ENCODE measurements at places on chromosomes 13 and 19.

DNA sequence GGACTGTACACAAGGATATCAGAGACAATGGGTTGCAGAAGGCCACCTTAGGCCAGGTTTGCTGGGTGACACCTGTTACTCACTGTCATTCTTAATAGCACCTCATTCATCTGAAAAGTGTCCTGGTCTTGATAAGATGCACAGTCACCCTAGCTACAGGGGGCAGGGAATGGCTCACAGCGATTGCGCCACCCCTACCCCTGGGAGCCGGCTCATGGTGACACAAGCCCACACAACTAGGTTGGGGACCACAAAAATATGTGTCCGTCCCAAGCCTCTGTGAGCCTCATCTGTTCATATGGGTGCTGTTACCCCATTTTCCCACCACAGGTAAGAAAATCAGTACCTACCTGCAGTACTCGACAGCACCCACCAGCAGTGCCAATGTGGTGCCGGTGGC, 23.4 kb downstream of the MED26 start:
- DNase-seq, result no peak

GRCh38 chr13:109172136-109172535, 542.7 kb downstream of the MYO16 start:
- no peak for DNase-seq

DNA sequence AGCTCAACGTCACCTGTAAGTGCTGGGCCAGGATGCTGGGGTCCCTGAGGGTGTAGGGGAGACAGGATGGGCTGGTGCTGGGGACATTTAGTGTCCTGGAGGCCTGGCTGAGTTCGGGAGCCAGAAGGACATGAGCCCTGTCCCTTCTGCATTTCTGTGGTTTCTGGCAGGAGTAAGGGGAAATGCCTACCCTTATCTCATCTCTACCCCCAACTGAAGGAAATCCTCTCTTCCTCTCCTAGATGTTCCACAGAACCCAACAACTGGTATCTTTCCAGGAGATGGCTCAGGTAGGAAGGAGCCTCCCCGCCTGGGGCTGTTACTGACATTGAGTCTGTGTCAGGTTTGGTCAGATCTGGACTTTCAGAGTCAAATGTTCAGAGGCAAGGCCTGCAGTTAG, 1.2 kb downstream of the CD33 start:
- DNase-seq, result no peak

GRCh38 chr13:86201477-86201876, 402.3 kb upstream of the SLITRK6 start:
- DNase-seq, result no peak

- no peak for DNase-seq
Observed at GRCh38 chr13:93499991-93500390, 273.4 kb downstream of the GPC6 start.

DNA sequence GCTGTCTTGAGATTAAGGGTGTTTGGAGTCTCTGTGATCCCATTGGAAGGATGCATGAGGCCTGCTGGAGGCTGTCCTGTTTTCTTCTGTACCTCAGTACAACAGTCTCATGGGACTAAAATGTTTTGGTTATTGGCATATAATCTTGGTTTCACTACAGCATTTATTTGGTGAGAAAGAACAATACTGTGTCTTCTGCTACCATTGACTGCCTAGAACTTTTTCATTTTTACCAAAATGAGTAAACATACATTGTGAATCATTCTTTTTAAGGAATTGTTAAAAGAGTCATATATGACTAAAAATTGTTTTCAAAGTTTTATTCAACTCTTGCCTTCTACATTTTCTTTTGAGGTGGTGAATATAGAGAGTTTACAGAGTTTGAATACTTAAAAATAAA, 459.8 kb downstream of the GPC6 start:
- no peak for DNase-seq

- no peak for DNase-seq
Observed at GRCh38 chr19:49333811-49334288, 1.4 kb upstream of the CD37 start.

- no peak for DNase-seq
Observed at GRCh38 chr13:56909896-56910600, 230.7 kb upstream of the PRR20A start.

DNA sequence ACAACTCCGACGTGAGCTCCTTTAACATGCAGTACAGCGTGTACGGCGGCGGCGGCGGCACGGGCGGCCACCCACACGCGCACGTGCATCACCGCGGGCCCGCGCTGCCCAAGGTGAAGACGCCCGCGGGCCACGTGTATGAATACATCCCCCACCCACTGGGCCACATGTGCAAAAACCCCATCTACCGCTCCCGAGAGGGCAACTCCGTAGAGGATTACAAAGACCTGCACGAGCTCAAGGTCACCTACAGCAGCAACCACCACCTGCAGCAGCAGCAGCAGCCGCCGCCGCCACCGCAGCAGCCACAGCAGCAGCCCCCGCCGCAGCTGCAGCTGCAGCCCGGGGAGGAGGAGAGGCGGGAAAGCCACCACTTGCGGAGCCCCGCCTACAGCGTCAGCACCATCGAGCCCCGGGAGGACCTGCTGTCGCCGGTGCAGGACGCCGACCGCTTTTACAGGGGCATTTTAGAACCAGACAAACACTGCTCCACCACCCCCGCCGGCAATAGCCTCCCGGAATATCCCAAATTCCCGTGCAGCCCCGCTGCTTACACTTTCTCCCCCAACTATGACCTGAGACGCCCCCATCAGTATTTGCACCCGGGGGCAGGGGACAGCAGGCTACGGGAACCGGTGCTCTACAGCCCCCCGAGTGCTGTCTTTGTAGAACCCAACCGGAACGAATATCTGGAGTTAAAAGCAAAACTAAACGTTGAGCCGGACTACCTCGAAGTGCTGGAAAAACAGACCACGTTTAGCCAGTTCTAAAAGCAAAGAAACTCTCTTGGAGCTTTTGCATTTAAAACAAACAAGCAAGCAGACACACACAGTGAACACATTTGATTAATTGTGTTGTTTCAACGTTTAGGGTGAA, 6.6 kb downstream of the SLITRK5 start:
- DNase-seq, result no peak

GRCh38 chr13:85799097-85799582, at the start of gene SLITRK6:
TSS of gene SLITRK6 (minus strand) at chr13:85799419. CDS start at chr13:85796508, 2,911 bp downstream.
- peak; percentile 66 for DNase-seq

DNA sequence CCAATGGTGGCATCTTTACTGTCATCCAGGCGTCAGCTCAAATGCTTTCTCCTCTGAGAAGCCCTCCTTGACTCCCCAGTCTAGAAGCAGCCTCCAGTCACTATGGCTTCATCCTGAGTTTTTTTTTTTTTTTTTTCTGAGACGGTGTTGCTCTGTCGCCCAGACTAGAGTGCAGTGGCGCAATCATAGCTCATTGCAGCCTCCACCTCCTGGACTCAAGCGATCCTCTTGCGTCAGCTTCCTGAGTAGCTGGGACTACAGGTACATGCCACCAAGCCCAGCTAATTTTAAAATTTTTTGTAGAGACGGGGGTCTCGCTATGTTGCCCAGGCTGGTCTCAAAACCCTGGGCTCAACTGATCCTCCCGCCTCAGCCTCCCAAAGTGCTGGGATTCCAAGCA, 4.2 kb downstream of the NRTN start:
- no peak for DNase-seq

- no peak for DNase-seq
Observed at GRCh38 chr19:3071768-3072167, 9.5 kb upstream of the TLE5 start.

DNA sequence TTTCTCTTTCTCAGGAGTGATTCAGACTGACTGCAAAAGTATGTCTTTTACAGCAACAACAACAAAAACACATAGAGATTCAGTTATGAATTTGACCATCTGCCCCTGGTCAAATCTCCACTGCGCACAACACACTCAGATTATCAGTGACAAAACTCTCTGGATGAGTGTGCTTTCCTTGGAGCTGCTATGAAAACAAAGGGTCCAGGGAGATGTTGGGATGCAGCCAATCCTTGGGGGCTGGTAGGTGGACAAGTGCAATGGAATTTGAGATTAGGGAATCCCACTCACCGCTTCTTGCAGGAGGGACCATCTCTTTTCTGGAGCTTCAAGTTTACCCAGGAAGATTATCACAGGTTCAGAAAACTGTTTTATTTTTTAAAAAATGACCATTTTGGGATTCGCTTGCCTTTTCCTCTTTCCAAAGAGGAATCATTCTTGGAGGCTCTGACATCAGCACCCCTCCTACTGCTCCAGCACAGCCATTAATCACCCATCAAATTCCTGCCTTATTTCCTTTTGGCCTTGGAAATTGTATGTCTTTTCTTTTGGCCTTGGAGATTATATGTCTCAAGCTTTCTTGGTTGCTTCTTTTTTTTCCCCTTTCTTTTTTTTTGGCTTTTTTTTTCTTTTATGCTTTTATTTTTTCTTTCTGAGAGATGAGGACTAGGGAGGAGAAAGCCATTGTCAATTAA, 311.8 kb downstream of the TSHZ3 start:
- no peak for DNase-seq

DNA sequence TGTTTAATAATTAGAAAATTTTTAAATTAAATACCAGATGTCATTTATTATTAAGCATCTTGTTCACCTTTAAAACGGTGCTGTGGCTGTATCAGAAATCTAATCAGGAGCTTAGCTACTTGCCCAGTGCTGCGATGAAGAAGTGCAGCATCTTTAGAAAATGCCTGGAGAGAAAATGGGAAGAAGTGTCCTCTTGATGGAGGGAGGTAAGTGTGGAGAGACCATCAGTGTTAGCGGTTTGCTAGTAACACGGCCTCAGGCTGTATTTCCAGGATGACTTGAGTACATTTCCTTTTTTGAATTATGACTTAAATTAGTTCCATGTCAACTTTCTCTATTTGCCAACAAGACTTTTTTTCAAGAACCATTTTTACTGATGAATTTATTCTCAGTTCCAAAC, 74.1 kb downstream of the SHISA2 start:
- DNase-seq, result no peak

DNA sequence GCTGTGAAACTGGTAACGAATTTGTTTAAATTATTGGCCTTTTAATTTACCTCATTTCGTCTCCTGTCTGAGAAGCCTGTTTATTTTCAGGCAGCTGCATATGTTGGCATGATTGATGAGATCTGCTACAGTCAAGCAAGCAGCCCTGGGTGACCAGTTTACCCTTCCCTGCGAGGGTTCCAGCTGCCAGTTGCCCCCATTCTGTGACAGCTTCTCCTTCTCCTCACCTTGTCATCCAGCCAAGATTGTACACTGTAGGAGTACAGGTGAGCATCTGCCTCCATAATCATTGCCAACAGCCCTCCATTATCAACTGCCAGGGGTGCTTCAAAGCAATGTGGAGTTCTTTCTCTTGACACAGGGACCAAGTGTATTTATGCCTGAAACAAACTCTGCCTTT, 1979.9 kb upstream of the PRR20A start:
- DNase-seq, result no peak

DNA sequence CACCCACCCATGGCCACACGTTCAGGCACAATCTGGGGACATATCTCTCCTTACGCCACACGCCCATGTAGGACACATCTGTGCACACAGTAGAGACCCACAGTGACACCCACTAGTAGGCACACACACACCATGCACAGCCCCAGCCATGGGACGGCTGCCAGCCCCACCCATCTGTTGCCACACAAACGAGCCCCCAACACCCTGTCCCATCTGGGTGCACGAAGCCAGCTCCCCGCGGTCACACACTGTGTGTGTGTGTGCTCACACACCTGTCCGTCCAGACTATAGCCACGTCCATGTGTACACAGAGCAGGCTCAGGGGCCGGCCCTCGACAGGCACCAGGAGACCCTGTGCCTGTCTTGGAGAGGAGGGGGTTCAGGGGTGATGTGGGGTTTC, 10.6 kb downstream of the ERFL start:
- DNase-seq, result no peak

DNA sequence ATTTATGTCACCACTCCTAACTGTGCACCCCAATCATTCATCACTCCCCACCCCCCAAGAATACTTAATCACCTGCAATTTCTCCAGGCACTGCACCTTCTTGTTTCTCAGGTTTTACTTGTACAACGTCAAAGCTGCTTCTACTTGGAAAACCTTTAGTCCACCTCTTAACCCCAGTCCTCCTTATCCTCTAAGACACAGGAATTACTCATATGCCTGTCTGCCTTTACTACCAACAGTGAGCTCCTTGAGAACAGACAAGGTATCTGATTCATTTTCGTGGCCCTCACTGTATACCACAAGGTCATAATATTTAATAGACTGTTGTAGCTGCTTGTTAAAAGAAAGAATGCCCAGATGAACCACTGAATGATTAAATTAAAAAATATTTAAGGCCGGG, 21.0 kb upstream of the NDFIP2 start:
- DNase-seq, result no peak

DNA sequence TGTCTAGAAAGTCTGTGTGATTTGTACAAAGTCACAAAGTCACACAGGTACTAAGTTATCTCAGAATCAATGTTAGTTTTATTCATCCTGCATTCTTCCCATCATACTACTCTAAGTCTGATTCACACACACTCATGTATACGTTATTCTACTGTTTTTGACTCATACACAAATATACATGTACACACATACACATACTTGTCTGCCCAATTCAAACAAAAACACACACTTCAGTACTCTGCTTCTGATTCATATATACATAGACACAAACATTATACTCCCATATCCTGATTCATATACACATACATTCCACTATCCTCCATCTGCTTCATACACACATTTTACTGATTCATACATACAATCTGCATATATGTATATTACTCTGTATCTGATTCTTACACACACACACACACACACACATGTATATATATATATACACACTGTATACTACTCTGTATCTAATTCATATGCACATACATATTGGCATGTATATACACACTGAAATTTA, 69.3 kb downstream of the KLF12 start:
- DNase-seq, result no peak

DNA sequence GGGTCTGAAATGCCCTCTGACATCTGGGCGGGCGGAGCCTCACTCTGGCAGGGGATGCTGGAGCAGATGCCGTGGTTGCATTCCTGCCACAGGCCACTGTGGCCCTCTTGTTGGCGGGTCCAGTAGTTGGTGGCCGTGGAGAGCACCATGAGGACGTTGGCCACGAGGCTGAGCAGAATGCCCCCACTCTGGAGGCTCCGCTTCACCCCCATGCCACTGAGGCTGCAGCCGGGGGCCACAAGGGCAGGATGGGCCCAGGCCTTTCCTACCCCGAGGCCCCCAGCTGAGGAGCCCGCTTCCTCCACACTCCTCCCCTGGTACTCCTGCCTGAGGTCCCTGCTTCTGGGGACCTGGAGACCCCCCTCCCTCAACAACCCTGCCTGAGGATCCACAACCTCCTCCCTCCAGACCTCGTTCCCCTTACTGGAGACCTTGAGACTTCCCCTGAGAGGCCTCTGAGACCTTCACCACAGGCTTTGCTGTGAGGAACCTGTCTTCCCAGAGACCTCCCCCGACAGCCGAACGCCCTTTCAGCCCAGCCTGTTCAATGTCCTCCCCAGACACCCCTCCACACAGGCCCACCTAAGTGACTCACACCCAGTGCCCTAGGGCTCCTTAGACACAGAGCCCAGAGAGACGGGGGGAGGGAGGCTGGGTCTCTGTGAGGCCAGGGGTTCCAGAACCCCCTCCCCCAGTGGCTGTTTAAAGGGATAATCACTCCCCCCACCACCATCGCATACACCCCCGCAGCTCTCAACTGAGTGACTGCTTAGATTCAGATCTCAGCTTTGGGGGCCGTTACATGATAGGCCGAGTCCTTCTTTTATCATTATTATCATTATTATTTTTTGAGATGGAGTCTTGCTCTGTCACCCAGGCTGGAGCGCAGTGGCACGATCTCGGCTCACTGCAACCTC, at the start of gene CLDND2:
Gene CLDND2 (minus strand): TSS at position 638 of the 917 bp plus-strand sequence. CDS start 426 bp downstream, at position 212.
- no peak for DNase-seq
